ENCODE measurements at places on chromosomes 12 and 14.

- DNase-seq: no peak
Observed at GRCh38 chr14:60195179-60195810, 30.1 kb upstream of the DHRS7 start.

- no peak for DNase-seq
Observed at GRCh38 chr14:83734431-83734830, 1795.5 kb upstream of the FLRT2 start.

DNA sequence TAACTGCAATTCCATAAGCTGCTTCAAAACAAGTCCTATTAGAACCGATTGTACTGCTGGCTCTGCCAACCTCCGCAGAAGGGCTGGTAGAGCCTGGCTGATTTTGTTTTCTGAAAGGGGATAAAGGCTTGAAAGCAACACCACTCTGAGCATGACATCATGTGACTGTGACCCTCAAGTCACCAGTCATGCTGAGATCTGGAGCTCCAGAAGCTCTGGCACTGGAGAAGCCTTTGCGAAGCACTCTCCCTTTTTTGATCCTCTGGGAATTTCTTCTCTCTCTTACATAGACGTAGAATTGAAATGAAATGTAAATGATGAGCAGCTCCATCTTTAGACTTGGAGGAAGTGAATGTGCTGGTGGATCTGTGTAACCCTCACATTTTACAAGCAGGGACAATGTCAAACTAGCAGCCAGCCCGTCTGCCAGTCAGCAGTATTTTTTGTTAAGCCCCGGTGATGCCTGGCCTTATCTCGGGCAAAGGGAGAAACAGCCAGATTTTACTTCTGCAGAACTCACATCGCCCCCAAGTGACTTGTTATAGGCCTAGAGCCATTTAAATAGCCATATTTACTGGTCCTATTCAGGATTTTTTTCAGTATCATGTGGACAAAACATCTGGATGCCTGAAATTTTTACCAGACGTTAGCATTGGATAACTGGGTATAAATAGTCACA lies 112.1 kb upstream of the NPAS3 start:
- DNase-seq: no peak

GRCh38 chr14:96126339-96126782 lies 78.3 kb upstream of the BDKRB2 start:
- DNase-seq: no peak

DNA sequence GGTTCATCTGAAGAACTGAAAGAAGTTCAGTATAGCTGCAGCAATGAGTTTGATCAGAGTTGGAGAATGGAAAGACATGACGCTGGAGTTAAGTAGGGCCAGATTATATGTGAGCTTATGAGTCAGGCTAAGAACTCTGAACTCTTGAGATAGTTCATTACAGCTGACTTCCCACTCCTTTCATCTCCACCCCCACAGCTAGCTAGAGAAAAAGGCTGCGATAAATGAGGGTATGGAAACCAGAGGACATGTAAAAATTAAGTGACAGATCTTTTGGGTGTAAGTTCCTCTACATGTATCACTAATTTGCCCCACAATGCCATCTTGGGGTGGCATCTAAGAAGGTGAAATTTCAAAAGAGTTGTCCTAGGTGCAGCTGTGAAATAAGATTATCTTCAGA lies 28.6 kb downstream of the PYM1 start:
- no peak for DNase-seq

Data from anterior cingulate cortex (tissue), 58 donors.